ENCODE measurements at places on chromosomes 12 and 14. TPM values are rescaled to one million over a fixed set of nuclear protein-coding genes. Genes with fewer than 3 reads are reported as not detected.

MYL6 gene
- 1,606 TPM for total RNA-seq

KRT80 gene
- total RNA-seq, result not detected

RPL10L gene
- total RNA-seq, result not detected

PTCSC3 gene
- not detected for total RNA-seq

CD69 gene
- 86.5 TPM for total RNA-seq

C12orf50 gene
- total RNA-seq, result 0.09 TPM

OR4E2 gene
- total RNA-seq, result not detected

INHBC gene
- total RNA-seq, result not detected

TEX22 gene
- 3.8 TPM for total RNA-seq

Measured in T-helper 2 cell treated with Interferon-gamma antibody and Interleukin-4, amounts not matched to agents 100 ng/mL and 5 ng/mL, for 36 hours (primary cell).